ENCODE measurements at places on chromosomes 5 and 9.

GRCh38 chr9:137374131-137374845, 48.7 kb downstream of the EXD3 start:
- DNase-seq: no peak

DNA sequence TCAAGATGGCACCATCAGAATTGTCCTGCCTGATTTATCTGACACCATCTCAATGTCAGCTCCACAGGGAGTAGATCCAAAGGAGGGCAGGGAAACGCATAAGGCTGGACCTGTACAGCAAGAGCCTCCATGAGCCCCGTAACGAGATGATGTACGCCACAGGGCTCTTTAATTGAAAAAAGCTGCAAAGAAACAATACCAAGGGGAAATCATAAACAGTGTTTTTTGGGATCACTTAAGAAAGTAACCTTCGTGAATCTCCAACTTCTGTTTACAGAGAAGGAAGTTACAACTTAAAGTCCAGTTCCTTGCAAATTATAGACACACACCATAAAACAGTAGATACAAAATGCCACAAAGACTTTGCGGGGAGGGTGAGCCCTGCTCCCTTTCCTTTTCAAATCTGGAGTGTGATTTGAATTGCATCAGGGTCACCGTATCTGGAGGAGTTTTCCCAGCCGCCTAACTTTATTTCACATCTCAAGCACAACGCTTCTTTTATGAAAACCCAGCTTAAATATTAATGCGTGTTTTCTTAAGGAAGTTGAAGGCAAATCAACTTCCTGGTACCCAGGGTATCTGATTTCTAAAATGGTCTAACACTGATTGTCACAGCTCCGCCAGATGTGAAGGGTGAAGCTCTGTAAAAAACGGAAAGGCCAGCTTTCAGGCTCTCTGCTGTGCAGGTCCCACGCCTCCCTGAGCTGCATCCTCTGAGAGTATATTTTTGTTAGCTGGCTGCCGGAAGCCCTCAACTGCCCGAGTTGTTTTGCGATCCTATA, 88.9 kb downstream of the EBF1 start:
- DNase-seq: no peak

DNA sequence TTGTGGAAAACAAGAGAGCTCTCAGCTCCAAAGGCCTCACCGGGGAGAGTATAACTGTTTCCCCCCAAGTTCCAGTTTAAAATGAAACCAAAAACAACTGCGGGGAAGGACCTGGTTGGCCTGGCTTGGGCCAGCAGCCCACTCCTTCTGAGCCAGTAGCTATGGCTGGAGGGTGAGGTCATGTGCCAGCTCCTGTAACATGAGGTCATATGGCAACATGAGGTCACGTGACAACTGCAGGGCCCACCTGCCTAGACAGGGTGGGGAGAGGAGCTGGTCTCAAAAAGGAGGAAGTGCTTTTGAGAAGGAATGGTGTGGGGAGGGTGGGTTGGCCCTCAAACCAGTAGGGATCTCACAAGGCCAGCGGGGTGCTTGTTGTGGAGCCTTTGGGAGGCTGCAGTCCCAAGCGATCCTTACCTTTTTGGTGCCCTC, 29.3 kb upstream of the CRB2 start:
- DNase-seq: no peak

- DNase-seq: no peak
These were observed 29.7 kb downstream of the SH3GLB2 start for GRCh38 chr9:128998462-128998861.

- DNase-seq: no peak
These were observed 8.3 kb upstream of the CCNO start for GRCh38 chr5:55241746-55242145.

DNA sequence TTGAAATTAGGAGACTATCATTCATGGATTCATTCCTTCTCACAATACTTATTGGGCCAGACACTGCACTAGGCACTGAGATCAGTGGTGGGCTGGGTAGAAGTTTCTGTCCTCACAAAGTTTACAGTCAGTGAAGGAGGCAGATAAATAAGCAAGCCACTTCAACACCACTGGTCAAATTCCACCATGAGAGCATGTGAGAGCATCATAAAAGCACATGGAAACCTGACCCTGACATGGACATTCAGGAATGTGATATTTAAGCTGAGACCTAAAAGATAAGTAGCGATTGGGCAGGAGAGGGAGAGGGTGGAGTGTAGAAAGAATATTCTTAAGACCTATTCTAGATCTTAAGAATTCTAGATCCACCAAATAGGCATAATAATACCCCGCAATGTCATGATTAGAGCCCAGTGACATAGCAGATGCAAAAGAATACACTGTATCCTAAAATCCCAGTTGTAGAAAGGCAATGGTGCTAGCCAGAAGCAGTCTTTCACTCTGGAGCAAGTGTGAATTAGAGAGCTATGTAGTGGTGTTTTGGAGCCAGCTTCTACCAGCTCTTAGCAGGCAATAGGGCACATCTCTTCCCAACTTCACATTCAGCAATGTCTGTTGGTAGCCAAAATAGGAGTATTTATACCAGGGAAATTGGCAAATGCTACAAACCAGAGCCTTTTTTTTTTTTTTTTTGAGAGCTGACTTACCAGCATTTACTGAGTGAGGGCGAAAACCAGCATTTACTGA, 46.4 kb downstream of the SH3RF2 start:
- no peak for DNase-seq

DNA sequence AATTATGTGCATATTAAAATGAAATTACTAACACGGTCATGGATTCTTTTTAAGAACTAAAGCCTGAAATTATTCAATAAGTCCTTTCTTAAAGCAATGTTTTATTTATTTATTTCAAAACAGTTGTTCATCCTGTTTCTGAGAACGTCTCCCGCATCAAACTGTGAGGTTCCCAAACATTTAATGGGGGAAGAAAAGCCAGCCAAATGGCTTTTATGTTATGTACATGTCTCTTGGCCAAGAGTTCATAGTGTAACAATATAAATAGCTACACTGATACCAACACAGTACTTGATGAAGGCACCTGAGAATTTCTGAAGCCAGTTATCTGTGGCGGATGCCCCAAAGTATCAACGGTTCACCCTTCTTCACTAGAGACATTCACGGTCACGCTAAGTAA, 15.7 kb downstream of the TTF1 start:
- DNase-seq: no peak

DNA sequence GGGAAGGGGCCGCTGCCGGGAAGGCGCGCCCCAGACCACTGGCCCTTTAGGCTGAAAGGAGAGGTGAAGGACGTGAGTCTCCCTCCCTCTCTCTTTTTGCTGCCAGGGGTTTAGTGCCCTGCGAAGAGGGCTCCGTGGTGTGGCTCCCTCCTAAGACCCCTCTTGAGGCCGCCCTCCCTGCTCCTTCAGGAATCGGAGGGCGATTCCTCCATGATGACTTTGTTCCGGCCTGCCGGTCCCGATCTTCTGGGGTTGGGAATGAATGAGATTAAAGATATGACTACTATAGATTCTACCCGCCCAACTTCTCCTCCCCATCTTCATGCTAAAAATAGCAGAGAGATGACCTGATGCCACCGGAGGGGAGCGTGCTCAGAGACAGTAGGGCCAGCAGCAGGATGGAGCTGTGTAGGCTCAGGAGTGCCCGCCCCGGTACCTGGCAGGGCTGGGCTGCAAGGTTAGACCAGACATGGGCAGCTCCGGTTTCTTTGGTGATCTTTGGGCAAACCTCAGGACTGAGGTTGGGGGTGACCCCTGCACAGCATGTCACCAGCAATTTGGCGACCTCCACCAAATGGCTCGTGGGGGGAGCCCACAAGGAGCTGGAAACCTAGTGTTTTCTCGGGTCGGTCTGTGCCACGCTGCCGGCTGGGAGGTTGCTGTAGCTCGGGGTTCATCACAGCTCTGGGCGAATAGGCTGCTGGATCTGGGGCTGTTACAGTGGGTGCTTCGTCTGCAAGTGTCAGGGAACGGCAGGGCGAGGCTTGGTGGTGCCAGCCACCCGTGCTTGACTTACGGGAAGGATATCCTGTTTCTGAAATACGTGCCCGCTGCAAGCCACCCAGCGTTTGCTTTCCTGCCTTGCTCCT, 1.7 kb downstream of the OLFM1 start:
- DNase-seq: no peak

GRCh38 chr5:77693913-77694312, 55.4 kb upstream of the OTP start:
- DNase-seq: no peak

DNA sequence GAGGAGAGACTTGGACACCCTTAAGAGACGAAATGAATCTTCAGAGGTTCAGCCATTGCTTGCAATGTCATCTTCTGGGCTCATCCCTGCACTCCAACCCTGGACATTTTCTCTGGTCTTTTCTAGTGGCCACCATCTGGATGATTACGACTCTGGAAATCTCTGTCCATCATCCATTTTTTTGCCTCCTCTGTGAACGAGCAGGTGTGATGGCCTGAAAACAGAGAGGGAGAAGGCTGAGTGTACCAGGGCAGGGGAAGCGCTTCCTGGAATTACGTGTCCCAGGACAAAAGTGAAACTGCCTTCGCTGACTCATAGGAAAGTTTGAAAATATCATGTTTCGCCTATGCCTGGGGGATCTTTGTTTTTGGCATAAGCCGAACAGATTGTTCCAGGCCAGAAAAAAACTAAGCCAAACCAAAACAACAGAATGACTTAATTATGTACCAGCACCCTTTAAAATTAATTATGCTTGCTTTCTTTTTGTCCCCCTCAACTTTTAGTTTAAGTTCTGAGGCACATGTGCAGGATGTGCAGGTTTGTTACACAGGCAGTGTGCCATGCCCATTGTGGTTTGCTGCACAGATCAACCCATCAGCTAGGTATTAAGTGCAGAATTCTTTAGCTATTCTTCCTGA, 31.9 kb downstream of the ANKRD33B start:
- DNase-seq: no peak

Data from naive thymus-derived CD4-positive, alpha-beta T cell (primary cell).